ENCODE measurements at places on chromosomes 13 and 19.

GRCh38 chr19:41230067-41230857 is 11.2 kb downstream of the AXL start:
- no peak for DNase-seq

GRCh38 chr13:26708007-26708297 is 52.6 kb downstream of the GPR12 start:
- no peak for DNase-seq

GRCh38 chr19:47274891-47275761 is 441 bp downstream of the INAFM1 start:
- no peak for DNase-seq

GRCh38 chr19:39341129-39341718 is 997 bp upstream of the SAMD4B start:
- DNase-seq, result no peak

DNA sequence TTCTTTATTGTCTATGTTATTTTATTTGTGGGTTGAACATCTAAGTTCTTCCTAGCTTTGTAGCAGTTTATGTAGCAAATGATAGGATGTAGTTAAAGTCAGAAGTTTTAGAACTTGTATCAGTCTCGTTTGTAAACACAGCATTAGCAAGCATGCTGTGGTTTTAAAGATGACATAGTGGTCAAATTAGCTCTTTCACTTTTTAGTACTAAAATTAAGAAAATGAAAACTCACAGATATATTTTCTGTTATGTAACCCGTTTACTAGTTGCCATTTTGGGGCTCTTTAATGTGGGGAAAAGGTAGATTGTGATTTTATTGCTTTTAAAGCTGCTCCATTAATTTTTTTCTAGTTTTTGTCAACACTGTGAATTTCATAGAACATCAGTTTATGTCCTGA is 216.5 kb downstream of the PCCA start:
- no peak for DNase-seq

- no peak for DNase-seq
Observed at GRCh38 chr13:41520660-41521630, 63.6 kb downstream of the RGCC start.

- DNase-seq, result no peak
Observed at GRCh38 chr13:40043764-40044163, 388.3 kb downstream of the COG6 start.

DNA sequence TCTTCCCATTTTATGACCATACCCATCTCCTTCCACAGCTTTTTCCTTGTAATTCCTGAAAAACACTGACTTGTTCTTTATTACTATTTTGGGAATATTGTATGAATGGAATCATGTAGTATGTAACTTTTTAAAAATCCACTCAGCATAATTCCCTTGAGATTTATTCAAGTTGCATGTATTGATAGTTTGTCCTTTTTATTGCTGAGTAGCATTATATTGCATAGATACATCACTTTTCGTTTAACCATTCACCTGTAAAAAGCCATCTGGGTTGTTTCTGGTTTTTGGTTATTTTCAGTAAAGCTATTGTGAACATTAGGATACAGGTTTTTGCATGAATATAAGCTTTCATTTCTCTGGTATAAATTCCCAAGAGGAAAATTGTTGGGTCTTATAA is 115.4 kb downstream of the GPC5 start:
- DNase-seq, result no peak

GRCh38 chr13:32282096-32282711 is 33.0 kb downstream of the ZAR1L start:
- no peak for DNase-seq

GRCh38 chr13:64553411-64554129 is 2676.6 kb downstream of the PCDH9 start:
- no peak for DNase-seq

GRCh38 chr19:55340784-55341147 is 1.1 kb downstream of the KMT5C start:
- DNase-seq, result no peak

DNA sequence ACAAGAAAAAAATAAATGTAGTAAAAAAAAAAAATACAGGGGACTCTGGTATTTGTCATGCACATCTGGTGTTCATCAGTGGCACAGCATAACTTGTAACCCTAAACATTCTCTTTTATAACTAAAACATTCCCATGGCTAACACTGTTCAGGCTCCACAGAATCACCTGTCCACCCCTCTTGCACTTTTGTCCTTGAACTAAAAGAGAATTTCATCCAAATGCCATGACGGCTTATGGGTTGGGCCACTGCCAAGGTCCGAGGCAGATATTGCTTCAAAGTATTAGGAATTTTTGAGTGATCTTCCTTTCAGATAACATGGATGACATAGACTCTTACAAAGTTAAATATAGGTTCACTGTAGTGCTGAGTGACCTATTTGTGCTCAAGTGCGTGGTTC is 25.7 kb upstream of the SERP2 start:
- no peak for DNase-seq

GRCh38 chr19:40907968-40908735 is 26.1 kb upstream of the CYP2A7 start:
- DNase-seq, result no peak

- DNase-seq, result no peak
Observed at GRCh38 chr13:40874138-40874779, 84.8 kb downstream of the SLC25A15 start.

DNA sequence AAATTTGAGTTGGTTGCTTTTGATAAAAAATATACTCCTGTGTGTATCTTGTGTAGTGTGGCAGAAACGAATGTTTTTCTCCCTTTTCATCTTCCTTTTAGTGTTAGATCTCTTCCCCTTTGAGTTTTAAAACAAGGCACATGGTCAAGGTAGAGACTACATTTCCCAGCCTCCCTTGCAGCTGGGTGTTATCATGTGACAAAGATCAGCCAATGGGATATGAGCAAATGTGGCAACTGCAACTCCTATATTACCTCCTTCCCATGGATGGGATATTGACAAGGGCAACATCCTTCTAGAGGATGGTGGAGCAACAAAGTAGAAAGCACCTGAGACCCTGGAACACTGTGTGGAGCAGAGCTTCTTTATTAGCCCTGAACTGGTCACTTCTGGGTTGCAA is 42.4 kb downstream of the ADGRE3 start:
- no peak for DNase-seq

- no peak for DNase-seq
Observed at GRCh38 chr19:48340995-48341394, 15.6 kb downstream of the EMP3 start.
